ENCODE measurements at places on chromosomes 2 and 18.

- DNase-seq = no peak
Observed at GRCh38 chr2:221726894-221727513, 154.9 kb upstream of the EPHA4 start.

GRCh38 chr2:17579605-17580318 lies 39.3 kb downstream of the VSNL1 start:
- no peak for DNase-seq

- no peak for DNase-seq
Observed at GRCh38 chr2:237297421-237298150, 116.4 kb downstream of the COL6A3 start.

DNA sequence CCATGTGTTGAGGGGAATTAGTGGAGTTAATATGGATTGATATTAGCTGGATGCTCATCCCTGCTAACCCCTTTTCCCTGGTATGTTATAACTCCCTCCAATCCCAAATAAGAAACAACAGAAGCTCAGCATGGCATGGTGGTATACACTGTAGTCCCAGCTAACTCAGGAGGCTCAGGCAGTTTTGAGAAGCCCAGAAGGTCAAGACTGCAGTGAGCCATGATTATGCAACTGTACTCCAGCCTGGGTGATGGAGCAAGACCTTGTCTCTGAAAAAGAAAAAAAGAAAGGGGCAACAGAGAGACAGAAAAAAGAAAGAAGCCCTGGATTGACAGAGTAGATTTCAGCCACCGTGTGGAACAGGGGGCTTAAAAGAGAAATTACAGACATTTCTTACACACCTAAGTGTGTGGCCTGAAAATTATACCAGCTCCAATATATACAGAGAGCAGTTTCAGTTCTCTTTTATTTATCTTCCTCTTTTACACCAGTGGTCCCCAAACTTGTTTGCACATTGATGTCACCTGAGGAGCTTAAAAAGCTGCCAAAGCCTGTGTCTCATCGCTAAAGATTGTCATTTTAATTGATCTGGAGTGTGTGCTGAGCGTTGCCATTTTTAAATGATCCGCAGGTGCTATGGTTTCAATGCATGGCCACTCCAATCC lies 203.6 kb downstream of the UBE2E3 start:
- DNase-seq = no peak

DNA sequence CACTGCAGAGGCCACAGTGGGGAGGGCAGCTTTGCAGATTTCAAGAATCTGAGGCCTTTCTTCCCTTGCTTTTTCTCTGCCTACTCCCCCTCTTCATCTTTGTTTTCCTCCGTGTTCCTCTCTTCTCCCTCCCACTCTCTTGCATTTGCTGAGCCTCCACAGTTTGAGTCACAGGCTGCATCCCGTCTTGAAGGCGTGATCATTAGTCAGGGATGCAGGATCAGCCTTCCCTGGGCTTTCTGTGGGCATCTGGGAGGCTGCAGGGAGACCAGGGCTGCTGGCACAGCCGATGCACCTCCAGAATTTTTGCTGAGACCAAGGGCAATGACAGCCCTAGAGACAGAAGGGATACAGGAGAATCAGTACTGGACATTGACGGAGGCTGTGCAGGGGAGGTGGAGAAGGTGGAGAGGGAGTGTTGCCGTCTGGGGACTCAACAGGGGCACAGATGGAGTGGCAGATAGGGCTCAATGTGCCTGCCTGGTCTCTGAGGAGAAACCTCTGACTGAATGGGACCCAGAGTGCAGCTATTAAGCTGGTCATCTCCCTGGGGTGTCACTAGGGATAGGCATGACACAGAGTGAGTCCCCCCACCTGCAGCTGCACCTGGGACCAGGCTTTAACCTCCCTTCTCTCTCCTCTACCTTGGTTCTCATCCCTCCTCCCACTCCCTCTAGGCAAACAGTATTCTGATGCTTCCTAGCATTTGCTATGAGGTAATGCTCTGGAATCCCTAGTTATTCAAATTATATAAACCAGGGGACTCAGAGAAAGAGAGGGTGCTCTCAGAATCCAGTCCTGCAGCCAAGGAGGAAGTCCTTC lies 29.0 kb upstream of the DNAJC27 start:
- DNase-seq = no peak

- DNase-seq = no peak
Observed at GRCh38 chr2:109183871-109184270, 54.9 kb downstream of the SH3RF3 start.

GRCh38 chr2:210539578-210540416 lies 16.6 kb upstream of the CPS1 start:
- DNase-seq = no peak

DNA sequence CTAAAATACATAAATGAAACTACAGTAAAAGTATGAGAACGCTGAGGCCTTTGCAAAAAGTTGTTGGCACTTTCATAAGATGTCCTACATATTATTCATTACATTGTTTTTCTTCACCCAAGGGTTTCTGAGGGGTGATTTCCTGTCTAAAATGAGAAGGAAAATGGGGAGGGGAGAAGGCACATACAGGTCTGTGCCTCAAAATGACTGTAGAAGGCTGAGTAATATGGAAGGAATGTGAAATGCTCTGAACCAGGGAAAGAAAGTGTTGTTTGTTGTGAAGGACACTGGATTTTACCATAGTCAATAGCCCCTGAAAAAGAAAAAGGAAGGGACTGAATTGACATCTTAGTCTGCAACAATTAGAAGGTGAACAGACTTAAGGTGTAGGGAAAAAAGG lies 99.5 kb upstream of the RNF152 start:
- no peak for DNase-seq
